PC-3 (cell line): ENCODE measurements at places on chromosomes 3 and 15.

DNA sequence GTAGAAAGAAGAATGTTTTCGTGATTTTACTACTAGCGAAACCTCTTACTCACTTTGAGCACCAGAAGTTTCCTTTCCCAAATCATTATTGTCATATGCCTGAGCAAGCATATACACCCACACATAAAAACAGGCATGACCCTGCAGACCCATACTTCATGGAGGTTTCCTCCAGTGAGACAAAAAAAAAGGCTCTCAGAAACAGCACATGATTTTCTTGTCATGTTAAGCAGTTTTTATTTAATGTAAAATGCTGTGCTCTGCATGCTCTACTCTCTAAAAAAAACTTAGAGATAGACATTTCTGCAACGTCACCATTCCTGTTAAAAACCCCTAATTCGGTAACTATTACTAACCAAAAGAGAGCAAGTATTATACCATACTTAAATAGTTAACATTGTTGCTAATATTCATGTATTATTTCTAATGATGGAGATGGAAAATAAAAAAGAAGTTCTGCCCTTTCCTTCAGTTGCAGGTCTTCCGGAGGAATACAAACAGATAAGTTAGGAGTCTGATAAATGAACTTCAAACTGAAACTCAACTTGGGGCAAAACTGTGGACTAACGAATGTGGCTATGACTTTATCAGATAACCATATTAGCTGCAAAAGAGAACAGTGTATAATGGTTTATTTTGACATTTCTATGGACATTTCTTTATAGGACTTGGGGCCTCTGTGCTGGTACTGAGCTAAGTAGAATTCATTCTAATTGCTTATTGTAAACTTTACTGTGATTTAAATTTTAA is 15.9 kb downstream of the CD200R1 start:
- H3K4me3 ChIP-seq: no peak overlapping the region
- H3K4me1 ChIP-seq: no peaks in the 10 kb centered on the region
- H3K27ac ChIP-seq: no peak overlapping the region
- no peaks in the 10 kb centered on the region for H3K36me3 ChIP-seq

GRCh38 chr3:46852334-46852720 is 10.9 kb downstream of the MYL3 start:
- no peaks in the 10 kb centered on the region; the same call in 1 of the 2 replicates for H3K27me3 ChIP-seq
- no peaks in the 10 kb centered on the region for H3K36me3 ChIP-seq
- no peak overlapping the region for H3K4me3 ChIP-seq
- no peak for DNase-seq
- no peak overlapping the region for H3K27ac ChIP-seq
- no peaks in the 10 kb centered on the region for H3K4me1 ChIP-seq

DNA sequence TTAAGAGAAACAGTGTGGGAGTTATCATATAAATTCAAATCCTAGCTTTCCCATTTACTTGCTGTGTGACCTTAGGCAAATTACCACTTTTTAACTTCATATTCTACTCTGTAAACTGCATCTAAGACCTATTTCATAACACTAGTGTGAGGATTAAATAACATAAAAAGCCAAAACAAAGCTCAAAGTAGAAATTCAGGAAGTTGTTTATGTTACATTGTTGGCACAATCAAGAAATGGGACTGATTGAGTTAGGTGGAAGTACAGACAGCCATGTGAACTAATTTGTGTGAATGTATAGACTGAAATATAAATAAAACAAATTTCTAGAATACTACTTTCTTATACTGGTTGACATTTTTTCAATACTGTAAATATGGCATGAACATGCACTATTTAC is 131.7 kb downstream of the STAG1 start:
- no peak overlapping the region for H3K27ac ChIP-seq
- DNase-seq: no peak
- H3K27me3 ChIP-seq: no peaks in the 10 kb centered on the region
- no peaks in the 10 kb centered on the region for H3K36me3 ChIP-seq
- H3K4me1 ChIP-seq: peaks cover 18% of the 10 kb centered on the region
- no peak overlapping the region for H3K4me3 ChIP-seq

- H3K36me3 ChIP-seq: no peaks in the 10 kb centered on the region
- H3K4me1 ChIP-seq: no peaks in the 10 kb centered on the region
- no peaks in the 10 kb centered on the region for H3K27me3 ChIP-seq
- DNase-seq: peak; percentile 13
- H3K4me3 ChIP-seq: no peak overlapping the region
- no peak overlapping the region for H3K27ac ChIP-seq
Observed at GRCh38 chr15:51060030-51060673, 34.6 kb downstream of the TNFAIP8L3 start.

- no peak overlapping the region for H3K4me3 ChIP-seq
- H3K4me1 ChIP-seq: no peaks in the 10 kb centered on the region
- H3K27me3 ChIP-seq: no peaks in the 10 kb centered on the region
- no peak overlapping the region for H3K27ac ChIP-seq
Observed at GRCh38 chr15:28904003-28904402, 18.2 kb downstream of the APBA2 start.

DNA sequence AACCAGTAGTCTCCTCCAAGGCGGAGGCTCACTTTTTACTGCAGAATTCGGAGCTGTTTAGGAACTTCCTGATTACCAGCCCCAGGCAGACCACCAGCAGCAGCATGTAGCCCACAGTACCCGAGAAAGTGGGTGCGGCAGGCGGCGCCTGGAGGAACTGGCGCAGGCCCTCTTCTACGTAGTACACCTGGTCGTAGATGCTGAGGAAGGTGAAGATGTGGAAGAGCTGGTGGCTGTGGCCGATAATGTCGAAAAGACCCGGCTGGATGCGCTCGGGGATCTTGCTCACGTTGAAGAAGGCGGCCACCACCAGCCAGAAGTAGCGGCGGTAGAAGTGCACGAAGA is 1.3 kb downstream of the PAQR9 start:
- H3K4me3 ChIP-seq: no peak overlapping the region
- DNase-seq: no peak
- H3K27ac ChIP-seq: no peak overlapping the region
- H3K4me1 ChIP-seq: peaks cover 22% of the 10 kb centered on the region
- no peaks in the 10 kb centered on the region for H3K36me3 ChIP-seq

GRCh38 chr3:53104762-53105161 is 25.5 kb downstream of the RFT1 start:
- peaks cover 27% of the 10 kb centered on the region; the same call in 1 of the 2 replicates for H3K36me3 ChIP-seq
- no peaks in the 10 kb centered on the region for H3K27me3 ChIP-seq
- H3K27ac ChIP-seq: no peak overlapping the region
- H3K4me3 ChIP-seq: no peak overlapping the region

DNA sequence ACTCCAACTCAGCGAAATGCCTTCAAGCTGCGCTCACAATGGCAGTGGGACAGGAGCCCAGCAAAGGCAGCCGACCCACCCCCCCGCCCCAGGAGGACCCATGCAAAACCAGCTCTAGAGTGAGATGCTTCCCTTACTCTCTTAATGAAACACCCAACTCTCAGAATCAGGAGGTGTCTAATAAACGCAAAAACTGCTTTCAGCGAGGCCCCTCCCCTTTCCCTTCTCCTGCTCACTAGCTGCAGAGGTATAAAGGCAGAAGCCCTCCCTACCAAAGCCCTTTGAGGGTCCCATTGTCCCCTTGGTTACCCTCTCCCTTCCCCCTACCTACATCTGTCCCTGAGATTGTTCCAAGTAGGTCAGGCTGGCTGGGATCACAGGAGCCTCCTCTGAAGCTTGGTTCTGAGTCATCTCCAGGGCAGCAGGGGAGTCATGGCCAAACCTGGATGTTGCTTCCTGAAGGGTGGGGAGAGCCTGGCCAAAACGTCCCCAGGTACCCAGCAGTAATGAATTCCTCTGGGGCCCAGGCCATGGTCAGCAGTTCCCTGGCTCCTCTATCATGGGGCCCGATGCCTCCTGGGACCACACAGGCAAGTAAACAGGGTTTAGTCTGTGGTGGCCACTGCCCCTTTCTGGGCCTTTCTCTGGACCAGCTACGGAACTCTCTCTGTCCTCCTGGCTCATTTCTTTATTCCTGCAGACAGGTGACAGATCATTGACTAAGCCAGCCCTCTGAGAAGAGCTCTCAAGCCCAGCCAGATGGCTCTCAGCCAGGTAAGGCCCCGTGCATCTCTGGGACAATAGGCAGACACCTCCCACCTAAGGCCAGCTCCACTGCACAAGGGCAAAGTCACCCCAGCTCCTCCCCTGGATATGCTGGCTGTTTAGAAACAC is 8.6 kb downstream of the KLHL25 start:
- peak overlapping the region; percentile 58; the same call in 1 of the 2 replicates for H3K4me3 ChIP-seq
- peak; percentile 85 for DNase-seq
- peak overlapping the region; percentile 92 for H3K27ac ChIP-seq
- peaks cover 32% of the 10 kb centered on the region for H3K4me1 ChIP-seq
- no peaks in the 10 kb centered on the region for H3K27me3 ChIP-seq

- no peaks in the 10 kb centered on the region for H3K36me3 ChIP-seq
- H3K27ac ChIP-seq: no peak overlapping the region
- no peak for DNase-seq
- H3K27me3 ChIP-seq: no peaks in the 10 kb centered on the region
- no peak overlapping the region; the same call in 1 of the 2 replicates for H3K4me3 ChIP-seq
- peaks cover 19% of the 10 kb centered on the region for H3K4me1 ChIP-seq
Observed at GRCh38 chr3:190486533-190486864, 27.4 kb upstream of the IL1RAP start.

- peak; percentile 25 for DNase-seq
- no peaks in the 10 kb centered on the region for H3K27me3 ChIP-seq
- H3K4me1 ChIP-seq: peaks cover 24% of the 10 kb centered on the region
- H3K36me3 ChIP-seq: no peaks in the 10 kb centered on the region
- H3K4me3 ChIP-seq: no peak overlapping the region
- no peak overlapping the region for H3K27ac ChIP-seq
Observed at GRCh38 chr3:131711114-131711768, 208.5 kb upstream of the MRPL3 start.

DNA sequence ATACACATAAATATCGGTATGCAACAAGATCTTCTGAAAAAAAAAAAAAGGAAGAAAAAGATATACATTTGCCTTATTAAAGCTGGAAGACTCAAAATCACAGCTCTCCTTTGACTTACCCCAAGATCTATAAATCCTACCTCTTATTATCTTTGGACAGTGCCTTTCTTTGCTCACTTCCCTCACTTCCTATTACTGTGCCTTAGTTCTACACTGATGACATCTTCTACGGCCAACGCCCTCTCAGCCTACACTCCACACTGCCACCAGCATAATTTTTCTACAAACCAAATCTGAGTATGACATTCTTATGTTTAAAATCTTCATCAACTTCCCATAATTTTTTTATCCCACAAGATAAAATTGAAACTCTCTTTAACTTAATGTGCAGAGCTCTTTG is 137.1 kb downstream of the VPS13C start:
- no peak for DNase-seq
- H3K36me3 ChIP-seq: no peaks in the 10 kb centered on the region
- H3K4me1 ChIP-seq: peaks cover 9% of the 10 kb centered on the region; the same call in 1 of the 2 replicates
- no peak overlapping the region for H3K4me3 ChIP-seq
- H3K27ac ChIP-seq: no peak overlapping the region

DNA sequence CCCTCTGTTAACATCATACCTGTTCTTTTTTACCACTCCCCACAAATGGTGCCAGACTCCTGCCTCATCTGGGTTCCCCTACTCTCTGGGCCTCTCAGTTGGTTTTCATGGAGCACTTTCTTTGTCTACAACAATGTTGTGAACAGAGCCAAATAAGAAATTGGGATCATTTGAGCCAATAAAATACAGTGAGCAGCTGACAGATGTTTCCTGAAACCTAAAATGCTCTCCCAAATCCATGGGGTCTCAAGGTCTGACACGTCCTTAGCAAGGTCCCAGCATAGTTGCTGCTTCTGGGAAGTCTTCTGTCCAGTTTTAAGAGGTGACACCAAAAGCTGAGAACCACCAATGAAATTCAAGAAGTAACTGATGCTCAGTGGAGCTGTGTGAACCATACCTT is 1.7 kb downstream of the NMNAT3 start:
- no peaks in the 10 kb centered on the region; the same call in 1 of the 2 replicates for H3K4me1 ChIP-seq
- H3K27me3 ChIP-seq: no peaks in the 10 kb centered on the region
- no peak for DNase-seq
- no peak overlapping the region for H3K27ac ChIP-seq
- H3K36me3 ChIP-seq: no peaks in the 10 kb centered on the region

- H3K4me3 ChIP-seq: no peak overlapping the region
- no peak for DNase-seq
- no peak overlapping the region for H3K27ac ChIP-seq
Observed at GRCh38 chr3:123158899-123159390, 42.8 kb upstream of the SEC22A start.

DNA sequence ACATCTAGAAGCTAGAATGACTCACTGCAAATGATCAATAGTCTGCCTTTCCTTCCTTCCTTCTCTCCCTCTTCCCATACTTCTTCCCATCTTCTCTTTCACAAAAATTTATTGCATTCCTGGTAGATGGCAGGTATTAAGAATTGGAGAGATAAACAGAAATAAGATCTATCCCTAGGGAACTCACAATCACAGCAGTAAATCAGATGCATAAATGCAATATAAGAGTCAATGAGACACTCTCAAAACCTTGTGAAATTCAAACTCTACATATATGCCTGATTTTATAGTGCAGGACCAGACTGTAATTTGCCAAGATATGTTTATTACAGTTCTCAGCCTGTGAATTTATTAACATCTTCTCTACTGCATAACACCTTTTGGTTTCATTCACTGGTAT is 78.3 kb upstream of the ARL6 start:
- no peaks in the 10 kb centered on the region for H3K4me1 ChIP-seq
- H3K27ac ChIP-seq: no peak overlapping the region

GRCh38 chr15:32117122-32117521 is 86.8 kb downstream of the CHRNA7 start:
- no peaks in the 10 kb centered on the region for H3K4me1 ChIP-seq
- H3K4me3 ChIP-seq: no peak overlapping the region
- H3K27ac ChIP-seq: no peak overlapping the region
- no peak for DNase-seq

DNA sequence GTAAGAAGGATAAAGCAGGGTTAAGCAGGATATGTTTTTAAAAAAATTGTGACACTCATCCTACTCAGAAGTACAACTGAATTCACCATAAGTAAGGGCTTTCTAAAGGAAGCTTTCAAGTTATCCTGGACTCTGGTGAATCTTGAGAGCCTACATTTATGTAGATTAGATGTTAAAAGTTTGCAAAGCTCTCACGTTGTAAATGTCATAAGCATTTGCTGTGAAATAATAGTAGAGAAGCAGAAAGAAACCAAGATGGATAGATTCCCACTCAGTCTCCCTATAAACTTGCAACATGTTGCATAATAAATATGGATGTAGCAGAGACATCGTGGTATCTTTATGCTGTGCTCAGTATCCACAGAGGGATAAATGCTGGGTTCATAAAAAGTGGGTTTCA is 77.0 kb downstream of the LRRC3B start:
- H3K27ac ChIP-seq: no peak overlapping the region
- no peak for DNase-seq
- no peaks in the 10 kb centered on the region for H3K27me3 ChIP-seq
- H3K4me3 ChIP-seq: no peak overlapping the region
- no peaks in the 10 kb centered on the region for H3K36me3 ChIP-seq
- no peaks in the 10 kb centered on the region for H3K4me1 ChIP-seq

- peaks cover 74% of the 10 kb centered on the region for H3K27me3 ChIP-seq
- DNase-seq: peak; percentile 24
- no peak overlapping the region for H3K4me3 ChIP-seq
- H3K4me1 ChIP-seq: no peaks in the 10 kb centered on the region
- no peaks in the 10 kb centered on the region for H3K36me3 ChIP-seq
Observed at GRCh38 chr3:40691452-40691861, 166.7 kb downstream of the ZNF621 start.
